Fibroblast of villous mesenchyme (primary cell): ENCODE measurements at places on chromosomes 1 and 21. TPM values are rescaled to one million over a fixed set of nuclear protein-coding genes. Genes with fewer than 3 reads are reported as not detected.

DNA sequence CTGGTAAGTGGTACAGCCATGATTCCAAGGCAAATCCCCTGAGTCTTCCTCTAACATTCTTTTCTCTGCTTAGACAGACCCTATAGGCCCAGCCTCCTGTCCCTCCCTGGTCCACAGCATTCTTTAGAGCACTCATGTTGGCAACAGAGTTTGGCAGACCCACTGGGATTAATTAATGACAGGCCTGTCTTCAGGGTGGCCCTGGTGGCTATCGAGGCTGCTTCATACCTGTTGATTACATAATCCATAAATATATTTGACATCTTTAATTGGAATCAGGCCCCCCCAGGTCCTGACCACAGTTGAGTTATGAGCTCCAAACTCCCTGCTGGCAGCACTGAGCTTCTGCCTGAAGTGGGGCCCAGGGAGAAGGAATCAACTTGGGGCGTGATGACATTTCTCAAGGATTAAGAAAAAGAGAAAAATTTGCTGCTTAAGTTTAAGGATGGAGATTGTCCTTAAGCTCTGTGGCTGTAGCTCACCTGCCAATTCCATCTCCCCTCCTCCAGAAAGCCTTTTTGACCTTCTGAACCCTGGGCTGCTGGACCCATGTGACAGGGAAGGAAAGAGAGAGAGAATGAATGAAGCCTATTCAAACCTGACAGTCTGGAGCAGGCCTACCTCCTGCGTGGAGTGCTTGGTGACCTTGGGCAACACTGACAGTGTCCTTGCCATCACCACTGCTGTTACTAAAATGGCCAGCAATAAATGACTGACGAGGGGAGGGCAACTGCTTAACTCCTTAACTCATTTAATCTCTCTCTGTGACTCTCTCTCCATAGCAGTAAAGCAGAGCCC, 156.6 kb downstream of the TRABD2B start:
- no peak for DNase-seq

- DNase-seq, result peak; percentile 78
These were observed 131.2 kb downstream of the SLC45A1 start for GRCh38 chr1:8448911-8449661.

- no peak for DNase-seq
These were observed 54.1 kb downstream of the DSCAM start for GRCh38 chr21:40792691-40793456.

GRCh38 chr1:62903522-62903921, 119.6 kb downstream of the ATG4C start:
- DNase-seq, result no peak

DNA sequence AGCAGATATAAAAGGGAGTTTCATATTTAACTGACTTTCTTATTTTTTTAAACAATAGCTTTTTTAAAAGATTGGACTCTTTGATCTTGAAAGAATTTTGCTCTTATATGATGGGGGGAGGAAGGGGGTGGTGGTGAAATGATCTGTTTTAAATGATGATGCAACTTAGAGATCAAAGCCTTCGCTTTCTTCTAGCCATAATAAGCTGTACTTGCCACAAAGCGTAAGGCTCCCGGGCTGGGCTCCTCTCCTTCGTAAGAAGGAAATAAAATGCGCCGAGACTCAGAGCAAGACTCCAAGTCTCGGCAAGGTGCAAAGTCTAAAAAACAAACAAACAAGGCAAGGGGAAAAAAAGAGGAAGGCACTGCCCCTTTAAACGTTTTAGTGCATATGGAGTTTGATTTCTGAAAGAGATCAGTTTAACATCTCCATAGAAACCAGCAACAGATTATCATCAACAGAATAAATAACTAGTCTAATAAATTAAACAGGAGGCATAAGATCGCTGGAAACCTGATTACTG, 3.3 kb downstream of the CASZ1 start:
- DNase-seq, result peak; percentile 13

DNA sequence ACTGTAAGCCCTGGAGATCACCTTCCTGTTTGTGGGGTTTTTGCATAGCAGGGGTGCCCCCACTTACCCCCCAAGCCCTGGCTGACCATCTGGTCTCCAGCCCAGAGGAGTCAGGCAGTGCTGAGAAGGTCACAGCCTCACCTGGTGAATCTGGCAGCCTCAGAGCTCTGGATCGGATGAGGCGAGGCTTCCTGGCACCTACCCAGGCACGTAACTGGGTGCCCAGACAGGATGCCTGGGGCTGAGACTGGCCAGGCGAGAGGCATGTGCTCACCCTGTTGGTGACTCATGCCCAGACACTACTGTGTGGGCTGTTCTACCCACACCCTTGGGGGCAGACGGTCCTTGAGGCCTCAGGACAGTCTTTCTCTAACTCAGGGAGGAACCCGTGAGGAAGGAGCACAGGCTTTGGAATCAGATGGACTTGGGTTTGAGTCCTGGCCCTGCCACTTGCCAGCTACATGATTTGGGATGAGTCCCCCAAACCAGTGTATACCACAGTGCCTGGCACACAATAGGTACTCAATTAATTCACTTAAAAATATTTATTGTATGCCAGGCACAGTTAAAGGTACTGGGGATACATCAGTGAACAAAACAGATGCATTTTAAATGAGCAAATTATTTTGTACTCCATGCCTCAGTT, 15.1 kb upstream of the PADI3 start:
- peak; percentile 95 for DNase-seq

- no peak for DNase-seq
These were observed 142.9 kb downstream of the DHRS3 start for GRCh38 chr1:12475101-12475500.

DNA sequence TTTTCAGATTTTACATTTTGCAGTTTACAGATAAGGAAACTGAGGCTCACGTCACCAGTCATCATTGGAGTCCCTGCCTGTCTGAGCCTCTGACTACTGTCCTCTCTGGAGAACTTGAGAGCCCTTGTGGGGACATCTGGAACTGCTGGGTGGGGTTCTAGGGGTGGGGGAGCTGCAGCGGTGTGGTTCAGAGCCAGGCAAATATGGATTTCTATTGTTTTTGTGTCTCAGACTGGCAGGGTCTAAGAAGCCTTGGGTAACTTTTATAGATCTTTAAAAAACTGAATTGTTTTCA, 46.9 kb downstream of the IER5 start:
- peak; percentile 45 for DNase-seq

DNA sequence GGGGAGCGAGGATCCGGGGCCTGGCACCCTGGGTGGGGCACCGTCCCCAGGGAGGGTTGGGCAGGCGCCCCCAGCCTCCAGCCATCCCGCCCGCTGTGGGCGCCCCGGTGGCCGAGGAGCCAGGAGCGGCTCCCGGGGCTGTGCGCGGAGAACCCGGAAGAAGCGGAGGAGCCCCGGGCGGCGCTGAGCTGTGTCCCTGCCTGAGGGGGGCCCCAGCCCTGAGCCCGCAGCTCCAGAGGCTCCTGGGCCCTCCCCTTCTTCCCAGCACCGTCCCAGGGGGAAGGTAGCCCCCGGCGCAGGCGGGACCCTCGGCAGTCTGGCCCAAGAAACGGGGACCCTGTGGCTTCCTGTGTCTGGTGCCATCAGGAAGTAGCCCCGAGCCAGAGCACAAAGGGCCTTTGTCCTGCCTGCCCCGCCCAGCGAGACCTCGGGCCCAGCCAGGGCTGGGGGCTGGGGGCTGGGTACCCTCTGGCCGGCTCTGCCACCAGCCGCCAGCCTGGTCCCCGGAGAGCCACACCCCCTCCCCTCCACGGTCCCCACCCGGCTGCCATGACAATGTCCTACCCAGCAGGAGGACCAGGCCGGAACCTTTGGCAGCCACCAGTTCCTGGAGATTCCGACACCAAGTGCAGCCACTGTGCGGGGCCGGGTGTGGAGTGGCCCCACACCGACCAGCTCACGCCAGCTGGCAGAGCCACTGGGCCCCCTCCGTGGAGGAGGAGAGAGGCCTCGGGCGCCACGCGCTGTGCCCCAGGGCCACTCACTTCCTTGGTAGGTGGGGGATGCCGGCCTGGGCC, 15.6 kb upstream of the TTLL10 start:
- DNase-seq, result peak; percentile 26

GRCh38 chr1:77126307-77126706, 92.9 kb downstream of the PIGK start:
- peak; percentile 78 for DNase-seq

DNA sequence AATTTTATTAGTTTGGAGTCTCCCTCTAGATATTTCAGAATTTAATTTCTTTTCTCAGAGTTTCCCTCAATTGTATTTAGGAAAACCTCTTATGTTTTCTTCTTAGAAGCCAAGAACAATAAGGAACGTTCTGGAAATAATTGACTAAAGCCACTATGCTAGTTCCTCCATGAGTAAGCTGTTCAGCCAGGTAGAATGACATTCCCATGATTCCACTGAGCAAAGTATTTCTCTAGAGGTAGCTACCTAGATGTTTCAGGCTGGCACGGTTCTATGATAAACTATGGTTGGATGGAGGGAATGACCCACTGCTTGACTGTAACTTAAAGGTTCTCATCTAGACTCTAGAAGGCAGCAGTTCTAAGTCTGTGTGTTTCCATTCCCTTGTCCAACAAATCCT, 62.4 kb downstream of the CLDN17 start:
- no peak for DNase-seq

DNA sequence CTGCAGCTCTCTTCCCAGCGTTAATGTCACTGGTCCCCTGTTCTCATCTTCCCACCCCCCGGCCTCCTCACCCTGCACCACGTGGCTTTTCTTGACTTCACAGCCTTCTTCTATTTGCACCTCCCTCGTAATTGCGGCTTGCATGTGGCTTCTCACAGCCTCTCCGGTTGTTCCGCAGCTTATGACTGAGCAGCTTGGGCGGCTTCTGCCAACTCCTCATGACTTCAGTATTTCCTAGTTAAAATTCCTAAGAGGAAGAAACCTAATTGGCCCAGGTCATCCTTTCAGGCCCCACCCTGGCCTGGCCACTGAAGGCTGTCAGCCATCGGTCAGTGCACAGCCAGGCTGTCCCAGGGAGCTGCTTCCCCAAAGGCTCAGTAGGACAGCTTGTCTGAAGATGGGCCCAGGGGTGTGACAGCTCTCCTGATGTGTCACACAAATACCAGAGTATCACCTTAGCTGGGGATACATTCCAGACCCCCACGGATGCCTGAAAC, 8.6 kb upstream of the RERE start:
- peak; percentile 77 for DNase-seq

DNA sequence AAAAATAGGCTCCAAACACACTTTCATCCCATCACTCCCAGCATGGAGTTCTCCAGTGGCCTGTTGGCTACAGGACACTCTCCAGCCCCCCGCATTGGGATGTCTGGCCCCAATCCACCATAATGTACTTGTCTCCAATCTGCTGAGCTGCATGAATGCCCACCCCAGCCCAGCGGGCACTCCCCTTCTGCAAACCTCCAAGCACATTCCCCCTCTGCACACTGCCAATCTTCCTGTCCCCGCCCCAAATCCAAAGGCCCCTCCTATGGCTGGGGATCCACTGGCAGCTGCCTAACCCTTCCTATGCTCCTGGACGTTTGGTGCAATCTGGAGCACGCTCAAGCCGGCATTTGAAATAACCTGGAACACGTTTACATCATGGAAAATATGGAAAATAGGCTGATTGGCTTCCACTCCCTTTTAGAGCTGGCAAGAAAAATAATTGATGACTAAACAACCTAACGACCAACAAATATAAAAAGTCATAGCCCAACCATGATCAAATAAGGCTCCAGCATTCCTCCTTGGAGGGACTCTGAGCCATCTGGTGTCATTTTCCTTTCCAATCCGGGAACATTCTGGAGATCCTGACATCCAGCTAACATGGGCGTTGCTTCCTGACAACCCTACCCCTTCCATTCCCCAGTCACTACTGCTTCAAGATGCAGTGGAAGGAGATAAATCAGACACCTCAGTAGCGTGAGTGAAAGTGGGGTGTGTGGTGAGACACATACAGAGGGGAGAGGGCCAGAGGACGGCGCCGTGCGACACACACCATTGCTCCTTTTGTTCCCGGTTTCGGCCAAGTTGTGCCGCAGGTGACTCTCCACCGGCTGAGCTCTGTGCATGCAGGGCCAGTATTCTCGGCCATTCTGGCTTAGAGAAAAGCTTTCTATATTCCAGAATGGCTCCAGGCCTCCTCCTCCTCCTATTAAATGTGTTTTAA, 41.6 kb downstream of the PDE9A start:
- no peak for DNase-seq

DNA sequence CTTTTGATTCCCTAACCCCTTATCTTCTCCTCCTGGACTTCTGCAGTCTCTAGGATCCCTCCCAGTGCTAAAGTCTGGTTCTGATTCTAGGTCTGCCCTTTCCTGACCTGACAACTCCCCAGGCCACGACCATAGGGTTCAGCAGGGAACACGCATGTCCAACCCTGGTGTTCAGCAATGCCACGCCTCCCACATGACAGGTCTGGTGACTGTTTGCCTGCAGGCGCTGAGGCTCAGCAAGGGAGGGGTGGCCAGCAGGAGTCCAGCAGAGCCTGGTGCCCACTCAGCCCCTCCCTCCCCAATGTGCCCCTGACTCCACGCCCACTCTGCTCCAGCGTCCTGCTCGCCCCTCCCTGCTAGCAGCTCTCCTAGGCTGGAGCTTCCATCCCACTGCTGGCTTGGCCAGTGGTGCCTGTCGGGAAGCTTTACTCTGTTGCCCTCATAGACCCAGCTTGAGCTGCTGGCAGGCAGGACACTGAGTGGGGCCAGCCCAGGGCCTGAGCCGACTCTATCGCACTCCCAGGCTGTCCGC, 17.3 kb downstream of the SLC9A1 start:
- peak; percentile 33 for DNase-seq

DNA sequence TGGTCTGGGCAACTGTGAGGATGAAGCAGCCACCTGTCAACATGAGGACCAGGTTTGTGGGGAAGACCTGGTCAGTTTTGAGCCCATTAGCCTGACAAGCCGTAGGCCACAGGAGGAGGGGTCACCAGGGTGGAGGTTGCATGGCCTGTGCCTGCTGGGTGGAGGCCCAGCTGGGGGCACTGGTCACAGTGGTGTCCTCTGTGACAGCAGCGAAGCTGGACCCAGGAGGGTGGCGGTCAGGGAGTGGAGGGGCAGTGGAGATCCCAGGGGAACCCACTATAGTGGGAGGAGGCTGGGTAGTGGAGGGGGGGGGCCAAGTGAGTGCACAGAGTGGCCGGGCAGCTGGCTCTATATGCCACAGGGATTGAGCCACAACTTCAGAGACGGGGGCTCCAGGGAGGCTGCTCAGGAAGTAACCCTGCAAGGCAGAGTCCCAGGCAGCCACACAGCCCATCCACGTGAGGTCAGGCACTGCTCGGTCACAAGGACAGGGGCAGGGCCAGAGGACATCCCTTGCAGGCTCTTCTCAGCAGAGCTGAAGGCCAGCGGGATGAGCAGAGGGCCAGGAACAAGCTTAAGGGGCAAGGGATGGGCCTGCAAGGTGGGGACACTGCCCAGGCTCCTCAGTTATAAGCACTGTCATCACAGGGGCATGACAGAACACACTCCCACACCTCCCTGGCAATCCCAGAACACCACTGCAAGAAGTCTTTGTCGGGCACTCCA, 2.3 kb upstream of the C1orf35 start:
- no peak for DNase-seq

GRCh38 chr1:1206966-1207531, 657 bp upstream of the TNFRSF18 start:
- DNase-seq, result no peak

Gene LGALS8
- 47.1 and 54.8 TPM in 2 replicates for total RNA-seq

Gene PTPRC
- total RNA-seq, result 0.64 and 3.5 TPM in 2 replicates

Gene ARL8A
- 18.7 and 28.5 TPM in 2 replicates for total RNA-seq

Gene PCSK9
- total RNA-seq, result 2.6 and 9.1 TPM in 2 replicates

Gene COL16A1
- 86.4 and 156 TPM in 2 replicates for total RNA-seq

Gene ATP6V1G3
- 0.43 TPM in 1 of 2 replicates, not detected in the other for total RNA-seq

Gene SPTA1
- not detected in 2 replicates for total RNA-seq

Gene LEMD1
- not detected in 2 replicates for total RNA-seq

Gene CDK18
- 1.6 and 2.2 TPM in 2 replicates for total RNA-seq
